ENCODE measurements at places on chromosomes 4 and X.

GRCh38 chr4:25528391-25528790 lies 127.3 kb upstream of the SLC34A2 start:
- no peak for DNase-seq

- DNase-seq = no peak
Measured at GRCh38 chrX:109619771-109620170, 5.2 kb downstream of the KCNE5 start.

DNA sequence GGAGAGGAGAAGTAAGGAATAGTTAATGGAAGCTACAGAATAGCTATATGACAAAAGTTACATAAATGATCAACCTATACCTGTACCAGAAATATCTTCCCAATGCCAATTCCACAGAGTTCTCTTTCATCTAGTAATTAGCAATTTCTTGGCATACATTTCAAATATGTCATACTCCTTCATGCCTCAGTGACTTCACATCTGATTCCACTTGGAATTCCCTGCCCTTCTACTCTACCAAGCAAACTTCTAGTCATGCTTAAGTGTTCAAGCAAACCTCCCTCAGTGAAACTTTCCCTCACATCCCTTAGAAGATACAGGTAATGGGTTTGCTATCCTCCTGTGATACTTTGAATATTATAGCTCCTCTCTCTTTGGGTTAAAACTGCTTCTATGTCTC lies 127.1 kb downstream of the KLHL13 start:
- no peak for DNase-seq

- DNase-seq = no peak
Measured at GRCh38 chrX:9211269-9211668, 177.3 kb upstream of the FAM9B start.

GRCh38 chrX:140764401-140764919 lies 54.9 kb downstream of the LINC00632 start:
- DNase-seq = no peak

- DNase-seq = no peak
Measured at GRCh38 chrX:2500091-2500802, 529 bp downstream of the DHRSX start.

- DNase-seq = no peak
Measured at GRCh38 chrX:129433461-129433860, 89.8 kb downstream of the SMARCA1 start.

- peak; percentile 12 for DNase-seq
Measured at GRCh38 chr4:21768349-21769310, 179.9 kb downstream of the KCNIP4 start.

- no peak for DNase-seq
Measured at GRCh38 chr4:4456351-4456750, 69.4 kb downstream of the NSG1 start.

DNA sequence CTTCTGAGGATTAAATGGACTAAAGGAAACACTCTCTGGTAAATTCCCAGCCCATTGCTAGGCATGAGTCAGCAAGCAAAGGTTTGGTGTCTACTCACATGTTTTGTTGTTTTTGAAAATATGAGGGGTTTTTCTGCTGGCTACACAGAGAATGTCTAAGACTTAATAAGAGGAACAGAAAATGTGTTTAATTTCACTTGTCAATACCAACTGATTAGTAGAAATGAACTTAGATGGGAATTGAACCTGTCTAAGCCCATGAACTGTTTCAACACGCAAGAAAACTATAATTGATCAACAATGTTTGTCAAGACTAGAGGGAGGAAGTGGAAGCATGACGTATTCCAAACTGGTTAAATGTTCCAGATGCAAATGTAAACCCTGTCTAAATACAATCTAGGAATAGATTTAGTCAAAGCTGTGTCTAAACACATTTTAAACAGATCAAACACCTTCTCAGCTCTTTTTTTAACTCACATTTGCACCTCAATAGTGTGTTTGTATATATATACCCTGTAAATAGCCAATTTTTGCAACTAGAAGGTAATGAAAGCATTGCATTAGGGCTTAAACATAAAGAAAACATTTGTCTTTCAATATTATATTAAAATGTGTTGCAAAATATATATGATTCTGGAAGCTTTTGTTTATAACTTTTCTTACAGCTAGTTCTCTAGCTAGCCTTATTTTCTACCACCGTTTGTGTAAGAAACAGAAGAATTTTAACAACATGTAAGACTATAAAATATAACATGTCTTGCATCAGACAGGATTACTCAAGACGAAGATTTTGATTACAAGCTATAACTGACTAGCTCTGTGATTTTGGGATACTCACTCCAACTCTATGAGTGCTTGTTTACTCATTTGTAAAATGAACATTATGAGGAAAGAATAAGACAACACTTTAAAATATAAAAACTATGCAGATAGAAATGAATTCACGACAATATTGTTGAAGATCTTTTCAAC lies 607.8 kb downstream of the FSTL5 start:
- no peak for DNase-seq

DNA sequence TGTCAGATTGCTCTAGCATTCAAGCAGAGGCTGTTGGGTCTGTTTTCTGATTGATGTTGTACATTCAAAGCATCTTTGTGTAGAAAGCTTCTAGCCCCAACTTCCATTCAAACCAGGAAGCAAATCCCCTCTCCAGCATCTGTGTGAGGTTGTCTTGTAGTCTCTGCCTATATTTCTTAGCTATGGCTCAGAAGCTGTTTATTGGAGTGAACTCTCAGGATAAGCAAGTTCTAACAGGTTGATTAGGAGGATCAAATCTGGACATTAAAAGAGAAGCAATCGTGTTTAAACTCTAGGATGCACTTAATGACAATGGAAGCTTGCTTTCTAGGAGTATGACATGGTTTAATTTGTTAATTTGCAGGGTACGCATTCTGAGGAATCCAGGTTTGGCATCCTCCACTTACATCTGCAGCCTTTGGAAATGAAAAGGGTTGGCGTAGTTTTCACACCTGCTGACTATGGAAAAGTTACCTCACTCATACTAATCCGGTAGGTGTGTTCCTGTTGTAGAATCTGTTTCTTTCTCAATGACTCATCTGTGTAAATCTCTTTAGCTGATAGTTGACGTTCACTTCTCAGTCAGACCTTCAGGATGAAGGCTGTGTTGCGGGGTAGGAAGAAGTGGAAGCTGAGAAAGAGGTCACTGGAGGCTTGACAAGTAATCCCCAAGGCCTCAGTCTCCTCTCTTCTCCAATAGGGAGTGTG lies 88.0 kb upstream of the TLR2 start:
- no peak for DNase-seq

DNA sequence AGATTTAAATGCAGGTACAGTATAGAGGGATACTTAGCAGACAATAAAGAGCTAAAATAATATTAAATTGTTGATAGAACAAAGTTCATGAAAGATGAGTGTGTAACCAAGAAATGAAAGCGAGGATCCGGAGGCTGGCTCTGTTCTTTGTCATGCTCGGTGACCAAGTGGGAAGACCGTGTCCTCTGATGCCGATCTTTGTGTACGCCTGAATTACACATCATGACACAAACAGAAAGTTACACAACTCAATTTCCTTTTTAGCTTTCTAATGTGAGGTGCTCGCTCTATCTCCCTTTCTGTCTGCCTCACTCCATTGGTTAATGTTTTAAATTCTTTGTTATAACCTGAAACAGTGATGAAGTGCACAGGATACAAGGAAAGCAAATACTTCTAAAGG lies 114.8 kb upstream of the NEIL3 start:
- DNase-seq = no peak

- DNase-seq = no peak
Measured at GRCh38 chrX:1308476-1308875, 28.1 kb upstream of the IL3RA start.

DNA sequence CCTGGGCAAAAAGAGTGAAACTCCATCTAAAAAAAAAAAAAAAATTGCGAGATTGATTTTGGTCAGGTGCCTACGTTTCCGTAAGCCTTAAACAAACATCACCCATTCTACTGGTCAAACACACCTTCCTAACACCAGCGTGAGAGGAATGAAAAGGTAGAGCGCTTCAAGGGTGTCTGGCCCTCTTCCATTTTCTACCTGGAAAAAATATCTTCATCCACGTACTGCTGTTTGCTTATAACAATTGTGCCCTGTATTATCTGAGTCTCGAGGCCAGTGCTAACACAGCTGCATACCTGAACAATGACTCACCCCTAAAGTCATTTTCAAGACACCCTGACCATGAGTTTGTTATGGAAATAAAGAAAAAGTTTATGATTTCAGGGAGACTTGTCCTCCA lies 13.9 kb downstream of the TMSB4X start:
- no peak for DNase-seq

- no peak for DNase-seq
Measured at GRCh38 chr4:35124106-35124505, 1120.2 kb downstream of the ARAP2 start.

Measured in SHP77 (cell line).